ENCODE measurements at places on chromosomes 2 and 18. TPM values are rescaled to one million over a fixed set of nuclear protein-coding genes. Genes with fewer than 3 reads are reported as not detected.

FNDC4 gene
- 3.0 TPM for total RNA-seq

ASB18 gene
- total RNA-seq: 44.4 TPM

ALPG gene
- not detected for total RNA-seq

KCNIP3 gene
- 6.5 TPM for total RNA-seq

DNAH6 gene
- 0.22 TPM for total RNA-seq

LRRC30 gene
- total RNA-seq: not detected

TEKT4 gene
- total RNA-seq: 0.32 TPM

OTOS gene
- not detected for total RNA-seq

ACADL gene
- total RNA-seq: 6.2 TPM

NEU2 gene
- not detected for total RNA-seq

HTR2B gene
- 2.9 TPM for total RNA-seq

HTRA2 gene
- 25.0 TPM for total RNA-seq

HOXD12 gene
- not detected for total RNA-seq

MTHFD2 gene
- 26.8 TPM for total RNA-seq

DSG2 gene
- total RNA-seq: 34.4 TPM

PXDN gene
- total RNA-seq: 27.5 TPM

PJVK gene
- total RNA-seq: 1.6 TPM

EVX2 gene
- not detected for total RNA-seq

RAB31 gene
- 32.2 TPM for total RNA-seq

SERPINB11 gene
- total RNA-seq: not detected

THAP4 gene
- 73.2 TPM for total RNA-seq

C2orf74 gene
- 31.7 TPM for total RNA-seq

SIGLEC15 gene
- total RNA-seq: not detected

VWA3B gene
- total RNA-seq: 0.51 TPM

CHN1 gene
- 23.8 TPM for total RNA-seq

KLHL41 gene
- 90.5 TPM for total RNA-seq

CD8A gene
- 0.62 TPM for total RNA-seq

CCDC85A gene
- 2.7 TPM for total RNA-seq

HOXD9 gene
- total RNA-seq: not detected

SEMA4C gene
- 25.6 TPM for total RNA-seq

PRKAG3 gene
- 0.13 TPM for total RNA-seq

CASP10 gene
- 5.0 TPM for total RNA-seq

ARHGAP15 gene
- total RNA-seq: 6.8 TPM

NMUR1 gene
- 0.22 TPM for total RNA-seq

HRH4 gene
- 0.08 TPM for total RNA-seq

GALNT5 gene
- total RNA-seq: 0.35 TPM

CAPN14 gene
- total RNA-seq: 0.16 TPM

RAX gene
- total RNA-seq: not detected

CEBPZ gene
- total RNA-seq: 31.4 TPM

NCKAP5 gene
- total RNA-seq: 10.6 TPM

TRPM8 gene
- 0.73 TPM for total RNA-seq

SP5 gene
- 0.92 TPM for total RNA-seq

IL1R2 gene
- 1.0 TPM for total RNA-seq

FRZB gene
- 4.3 TPM for total RNA-seq

ABCB11 gene
- total RNA-seq: 0.03 TPM

CPO gene
- not detected for total RNA-seq

RAB27B gene
- 0.08 TPM for total RNA-seq

COLEC11 gene
- total RNA-seq: 3.1 TPM

BMP10 gene
- 0.83 TPM for total RNA-seq

FKBP1B gene
- total RNA-seq: 2.0 TPM

Measured in cardiac septum (tissue), 1 donor.